ENCODE measurements at places on chromosomes 4 and X. TPM values are rescaled to one million over a fixed set of nuclear protein-coding genes. Genes with fewer than 3 reads are reported as not detected.

The USP11 gene
- 20.3 TPM for total RNA-seq

The NDST3 gene
- not detected for total RNA-seq

- no peak for DNase-seq
These were observed 379.5 kb downstream of the ZIC3 start for GRCh38 chrX:137945470-137945869.

The CLCN4 gene
- total RNA-seq = 9.3 TPM

- DNase-seq = no peak
These were observed 237.8 kb downstream of the NDST4 start for GRCh38 chr4:114875630-114876029.

- DNase-seq = no peak
These were observed 24.3 kb downstream of the USP26 start for GRCh38 chrX:133072566-133072965.

The GJB1 gene
- not detected for total RNA-seq

- DNase-seq = no peak
These were observed 897.0 kb downstream of the ARAP2 start for GRCh38 chr4:35347276-35347675.
